ENCODE measurements at places on chromosomes 12 and 14.

DNA sequence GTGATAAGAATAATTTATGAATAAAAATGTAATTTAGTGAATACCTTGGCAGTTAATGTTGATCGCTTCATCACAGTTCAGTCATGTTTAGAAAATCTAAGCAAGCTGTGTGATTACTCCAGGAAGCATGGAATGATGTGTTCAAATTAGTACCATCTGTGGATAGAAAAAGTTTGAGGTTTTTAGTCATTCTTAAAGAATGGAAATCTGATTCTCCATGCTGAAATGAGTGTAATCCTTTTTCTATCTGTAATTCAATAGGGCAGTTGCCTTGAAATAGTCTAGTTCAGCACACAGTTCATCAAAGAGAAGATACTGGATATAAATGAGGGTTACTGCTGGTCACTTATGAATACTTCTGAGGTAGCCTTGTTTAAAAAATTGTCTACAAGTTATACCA is 127.2 kb upstream of the MYF6 start:
- DNase-seq: no peak

DNA sequence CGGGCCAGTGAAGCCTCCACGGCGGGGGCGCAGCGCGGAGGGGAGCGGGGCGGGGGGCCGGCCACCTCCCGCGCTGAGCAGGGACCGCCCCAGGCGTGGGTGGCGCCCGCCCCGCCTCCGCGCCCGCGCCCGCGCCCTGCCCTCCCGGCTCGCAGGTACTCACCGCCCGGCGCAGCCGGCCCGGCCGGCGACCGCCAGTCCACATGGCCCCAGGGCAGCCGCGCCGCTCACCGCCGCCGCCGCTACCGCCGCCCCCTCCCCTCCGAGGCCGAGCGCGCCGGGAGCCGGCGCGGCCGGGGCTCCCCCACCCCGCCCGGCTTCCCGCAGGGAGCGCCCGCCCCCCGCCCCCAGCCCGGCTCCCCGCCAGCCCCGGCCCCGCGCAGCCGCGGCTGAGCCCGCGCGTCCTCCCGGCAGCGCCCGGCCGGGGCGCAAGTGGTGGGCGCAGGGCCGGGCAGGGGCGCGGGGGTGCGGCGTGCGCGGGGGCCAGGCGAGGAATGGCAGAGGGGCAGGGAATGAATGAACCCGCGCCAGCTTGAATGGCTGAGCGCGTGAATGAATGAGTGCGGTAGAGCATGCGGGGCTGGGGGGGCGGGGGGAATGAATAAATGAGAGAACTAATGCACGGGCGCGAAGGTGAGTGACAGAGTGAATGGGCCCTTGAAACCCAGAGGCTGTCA is at the start of gene BEGAIN:
Gene BEGAIN (minus strand): TSS at position 332 of the 677 bp plus-strand sequence. CDS start 127 bp downstream, at position 205.
- DNase-seq: peak; percentile 80

DNA sequence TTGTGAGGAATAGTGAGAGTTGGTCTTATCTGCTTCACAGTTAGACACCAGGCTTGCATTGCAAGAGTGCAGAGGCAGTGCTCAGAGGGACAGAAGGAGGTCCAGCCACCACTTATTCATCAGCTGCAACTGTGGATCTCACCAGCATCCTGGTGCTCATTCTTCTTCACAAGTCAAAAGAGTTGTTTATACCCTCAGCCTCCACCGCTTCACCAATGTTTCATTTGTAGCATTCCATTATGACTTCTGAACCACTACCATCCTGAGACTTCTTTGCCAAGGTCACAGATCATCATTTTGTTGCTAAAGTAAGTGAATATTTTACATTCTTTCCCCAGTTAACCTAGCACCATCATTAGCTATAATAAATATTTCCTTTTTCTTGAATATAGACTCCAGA is 230.5 kb upstream of the KITLG start:
- DNase-seq: no peak

DNA sequence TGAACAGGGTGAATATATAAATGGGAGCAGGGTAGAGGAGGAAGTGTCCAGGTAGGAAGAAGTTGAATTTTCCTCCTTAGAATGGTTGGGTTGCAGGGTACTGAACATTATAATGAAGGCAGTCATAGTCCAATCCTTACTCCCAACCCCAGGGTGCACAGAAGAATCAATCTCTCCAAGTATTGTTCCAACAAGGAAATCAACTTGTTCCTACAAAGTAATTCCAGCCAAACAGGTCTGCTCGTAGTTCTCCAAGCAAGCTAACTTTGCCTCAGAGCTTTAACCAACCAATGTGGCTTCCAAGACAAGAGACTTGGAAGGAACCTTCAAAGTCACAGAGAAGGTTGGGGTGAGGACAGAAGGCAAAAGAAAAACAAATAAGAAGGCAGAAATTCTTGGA is 527.2 kb downstream of the MED13L start:
- no peak for DNase-seq

GRCh38 chr14:106879241-106879640 is 1352.9 kb downstream of the TMEM121 start:
- DNase-seq: no peak

- DNase-seq: no peak
Observed at GRCh38 chr12:77351860-77352259, 286.5 kb upstream of the E2F7 start.

GRCh38 chr14:54686871-54687749 is 120.2 kb downstream of the SAMD4A start:
- DNase-seq: no peak

- no peak for DNase-seq
Observed at GRCh38 chr12:4215229-4216186, 58.1 kb upstream of the CCND2 start.

DNA sequence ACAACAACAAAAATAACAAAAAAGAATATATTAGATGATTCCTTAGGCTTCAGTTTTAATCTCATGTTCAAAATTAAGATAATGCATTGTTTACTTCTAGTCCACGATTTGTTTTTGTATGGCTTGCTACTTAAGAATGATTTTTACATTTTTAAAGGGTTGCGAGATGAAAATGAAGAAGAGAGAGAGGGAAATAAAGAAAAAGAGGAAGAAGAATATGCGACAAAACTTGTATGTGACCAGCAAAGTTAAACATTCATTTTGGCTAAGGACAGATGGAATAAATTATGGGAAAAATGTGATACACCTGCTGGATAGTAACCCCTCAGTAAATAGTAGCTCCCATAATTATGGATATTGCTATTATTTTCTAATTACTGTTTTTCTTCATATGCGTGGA is 1.2 kb upstream of the GIT2 start:
- no peak for DNase-seq

DNA sequence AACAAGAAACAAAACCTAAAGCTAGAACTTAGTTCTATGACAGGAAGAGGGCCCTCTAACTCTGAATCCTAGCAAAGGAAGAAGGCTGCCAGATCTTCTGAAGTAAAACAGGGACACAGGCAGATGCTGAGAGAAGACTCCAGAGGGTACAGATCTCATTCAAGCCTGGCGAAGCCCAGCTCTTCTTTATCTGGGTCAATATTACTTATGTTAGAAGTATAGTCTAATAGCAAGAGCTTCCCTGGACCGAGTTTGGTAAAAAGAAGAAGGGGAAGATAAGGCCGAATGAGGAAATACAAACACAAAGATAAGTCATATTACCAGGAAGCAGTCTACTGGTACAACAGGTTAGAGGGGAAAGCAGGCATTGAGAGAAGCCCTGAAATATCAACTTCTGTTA is 79.9 kb upstream of the CCDC91 start:
- no peak for DNase-seq

DNA sequence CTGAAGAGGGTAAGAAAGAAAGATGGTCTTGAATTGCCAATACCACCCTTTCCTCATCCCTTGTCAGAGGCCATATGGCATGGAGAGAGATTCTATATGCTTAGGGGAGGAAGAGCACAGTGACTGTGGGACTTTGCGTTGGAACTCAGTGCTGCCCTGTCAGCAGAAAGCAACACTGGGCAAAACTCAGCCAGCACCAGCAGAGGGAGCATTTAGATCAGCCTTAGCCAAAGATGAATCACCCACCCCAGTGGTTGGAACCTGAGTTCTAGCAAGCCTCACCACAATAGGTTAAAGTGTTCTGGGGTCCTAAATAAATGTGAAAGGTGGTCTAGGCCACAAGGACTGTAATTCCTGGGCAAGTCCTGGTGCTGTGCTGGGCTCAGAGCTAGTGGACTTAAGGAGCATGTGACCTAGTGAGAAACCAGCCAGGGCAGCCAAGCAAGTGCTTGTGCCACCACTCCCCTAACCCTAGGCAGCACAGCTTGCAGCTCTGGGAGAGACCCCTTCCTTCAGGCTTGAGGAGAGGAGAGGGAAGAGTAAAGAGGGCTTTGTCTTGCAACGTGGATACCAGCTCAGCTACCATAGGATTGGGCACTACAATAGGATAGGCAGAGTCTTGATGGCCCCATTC is 11.4 kb upstream of the BCAT1 start:
- no peak for DNase-seq

GRCh38 chr14:52031781-52032180 is 37.1 kb downstream of the NID2 start:
- DNase-seq: no peak

- DNase-seq: no peak
Observed at GRCh38 chr12:73547421-73547820, 990.2 kb upstream of the ATXN7L3B start.

DNA sequence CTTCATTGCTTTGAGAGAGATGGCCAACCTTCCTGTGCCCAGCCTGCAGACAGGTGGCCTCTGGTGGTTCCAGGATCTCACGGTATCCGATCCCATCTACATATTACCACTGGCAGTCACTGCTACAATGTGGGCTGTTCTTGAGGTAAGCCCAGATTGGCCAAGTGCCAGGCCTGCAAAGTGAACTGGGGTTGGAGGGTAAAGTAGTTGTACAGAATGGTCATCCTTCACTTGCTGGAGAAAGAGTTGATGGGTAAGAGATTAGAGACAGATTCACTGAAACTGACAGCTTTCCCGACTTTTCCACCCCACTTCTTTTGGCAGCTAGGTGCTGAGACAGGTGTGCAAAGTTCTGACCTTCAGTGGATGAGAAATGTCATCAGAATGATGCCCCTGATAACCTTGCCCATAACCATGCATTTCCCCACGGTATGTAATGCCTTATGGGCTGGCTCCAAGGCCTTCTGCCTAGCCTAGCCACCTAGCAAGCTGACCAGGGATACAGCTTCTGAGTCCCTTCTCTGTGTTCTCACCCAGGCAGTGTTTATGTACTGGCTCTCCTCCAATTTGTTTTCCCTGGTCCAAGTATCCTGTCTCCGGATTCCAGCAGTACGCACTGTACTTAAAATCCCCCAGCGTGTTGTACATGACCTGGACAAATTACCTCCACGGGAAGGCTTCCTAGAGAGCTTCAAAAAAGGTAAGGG is 4.1 kb downstream of the OXA1L start:
- DNase-seq: no peak

- DNase-seq: peak; percentile 69
Observed at GRCh38 chr14:77041881-77042545, 13.5 kb upstream of the IRF2BPL start.

- no peak for DNase-seq
Observed at GRCh38 chr14:74964787-74965485, 9.5 kb upstream of the PGF start.

GRCh38 chr12:4203772-4204376 is 69.7 kb upstream of the CCND2 start:
- no peak for DNase-seq

DNA sequence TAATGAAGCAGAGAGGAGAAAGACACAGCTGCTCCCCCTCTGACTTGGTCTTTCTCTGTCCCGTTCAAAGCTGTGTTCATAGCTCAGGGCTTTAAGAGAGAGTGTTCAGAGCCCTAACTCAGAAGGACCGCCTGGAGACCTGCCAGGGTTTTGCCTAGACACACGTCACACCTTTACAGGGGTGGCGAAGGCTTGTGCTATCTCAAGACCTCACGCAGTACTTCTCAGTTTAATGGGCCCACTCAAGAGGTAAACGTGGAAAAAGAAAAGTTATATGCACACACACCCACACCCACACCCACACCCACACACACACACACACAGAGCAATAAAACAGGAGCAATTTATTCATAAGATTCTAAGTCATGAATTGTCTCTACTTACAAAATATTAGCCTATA is 374.3 kb downstream of the C12orf75 start:
- no peak for DNase-seq

GRCh38 chr12:102300824-102301461 is 103.3 kb upstream of the PMCH start:
- no peak for DNase-seq

- DNase-seq: no peak
Observed at GRCh38 chr12:23596568-23596967, 352.9 kb downstream of the SOX5 start.

GRCh38 chr12:111022386-111022785 is 102.0 kb upstream of the MYL2 start:
- no peak for DNase-seq

- no peak for DNase-seq
Observed at GRCh38 chr12:123754041-123754772, 7.9 kb upstream of the DNAH10 start.

- DNase-seq: no peak
Observed at GRCh38 chr14:87698481-87698880, 294.5 kb downstream of the GALC start.

GRCh38 chr12:66495709-66496108 is 183.2 kb downstream of the GRIP1 start:
- DNase-seq: no peak

GRCh38 chr14:87866116-87866515 is 126.9 kb downstream of the GALC start:
- DNase-seq: no peak

DNA sequence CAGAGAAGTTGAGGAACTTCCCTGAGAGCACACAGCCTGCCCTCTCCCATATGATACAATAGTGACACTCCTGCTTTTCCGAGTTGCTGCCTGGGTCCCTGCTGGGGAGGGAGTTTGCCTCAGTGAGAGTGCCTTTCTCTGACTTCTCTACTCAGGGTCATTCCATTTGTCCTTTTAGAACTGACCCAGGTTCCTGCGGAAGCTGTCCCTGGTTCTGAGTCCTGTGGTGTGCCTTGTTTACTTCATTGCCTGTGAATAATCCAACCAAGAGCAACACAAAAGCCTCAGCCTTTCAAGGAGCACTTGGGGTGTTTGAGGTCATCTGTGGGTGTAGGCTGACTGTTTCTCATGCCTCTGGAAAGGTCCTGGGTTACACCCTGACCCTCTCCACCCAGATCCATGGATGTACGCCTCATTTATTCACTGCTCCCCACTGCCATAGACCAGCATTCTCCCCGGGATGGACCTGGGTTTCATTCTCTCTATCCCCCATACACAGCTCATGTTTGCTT is 13.6 kb downstream of the SERPINA1 start:
- no peak for DNase-seq

GRCh38 chr14:89845346-89845745 is 109.2 kb downstream of the EFCAB11 start:
- no peak for DNase-seq
